ENCODE measurements at places on chromosomes 3 and 15. TPM values are rescaled to one million over a fixed set of nuclear protein-coding genes. Genes with fewer than 3 reads are reported as not detected.

DNA sequence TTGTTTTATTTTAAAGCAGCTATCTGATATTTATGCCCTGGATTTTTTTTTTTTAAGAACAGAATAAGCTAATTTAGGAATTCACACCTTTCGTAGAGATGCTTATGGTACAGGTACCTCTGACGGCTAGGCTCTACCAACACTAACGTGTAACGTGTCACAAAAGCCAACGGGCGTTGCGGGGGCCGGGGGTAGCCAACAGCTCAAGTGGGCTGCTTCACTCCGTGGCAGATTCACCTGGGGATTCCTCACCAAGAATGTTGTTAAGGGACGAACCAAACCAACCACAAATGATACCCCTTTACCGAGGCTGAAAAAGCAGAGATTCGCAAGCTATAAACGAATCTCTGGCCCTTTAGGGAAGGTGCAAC lies 1.0 kb downstream of the TMCC1 start:
- DNase-seq, result no peak

- DNase-seq, result no peak
These were observed 7.2 kb upstream of the SCAMP5 start for GRCh38 chr15:74988007-74988800.

MYO5C gene
- 2.6 TPM for total RNA-seq

SKOR1 gene
- 0.17 TPM for total RNA-seq

- DNase-seq, result no peak
These were observed 62.7 kb upstream of the DNAJC19 start for GRCh38 chr3:181052256-181052655.

All from liver (tissue), 10 donors.